ENCODE measurements at places on chromosomes 2 and 18.
A peak's percentile ranks its signal among the peaks of the same experiment; 100 is the strongest.

GRCh38 chr2:100106460-100106859 lies 35.9 kb downstream of the AFF3 start:
- peak; percentile 50 for DNase-seq

DNA sequence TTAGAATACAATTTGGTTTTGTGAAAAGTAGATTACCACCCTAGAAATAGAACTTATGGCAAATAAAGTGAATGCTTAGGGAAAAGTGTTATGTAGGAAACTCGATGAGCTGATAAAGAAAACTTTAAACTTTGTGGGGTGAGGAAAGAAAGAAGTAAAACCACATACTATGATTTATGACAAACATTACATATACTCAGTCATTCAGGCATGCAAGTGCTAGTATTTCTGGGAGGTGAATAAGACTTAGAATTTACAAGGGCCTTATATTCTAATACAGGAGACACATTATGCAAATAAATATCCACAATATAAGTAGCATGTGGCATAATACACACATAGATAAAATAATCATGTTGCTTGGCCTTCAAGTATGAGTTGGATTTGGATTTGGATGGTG lies 618.1 kb downstream of the XIRP2 start:
- no peak for DNase-seq

GRCh38 chr18:12654971-12655370 lies 2.9 kb downstream of the SPIRE1 start:
- DNase-seq = no peak

DNA sequence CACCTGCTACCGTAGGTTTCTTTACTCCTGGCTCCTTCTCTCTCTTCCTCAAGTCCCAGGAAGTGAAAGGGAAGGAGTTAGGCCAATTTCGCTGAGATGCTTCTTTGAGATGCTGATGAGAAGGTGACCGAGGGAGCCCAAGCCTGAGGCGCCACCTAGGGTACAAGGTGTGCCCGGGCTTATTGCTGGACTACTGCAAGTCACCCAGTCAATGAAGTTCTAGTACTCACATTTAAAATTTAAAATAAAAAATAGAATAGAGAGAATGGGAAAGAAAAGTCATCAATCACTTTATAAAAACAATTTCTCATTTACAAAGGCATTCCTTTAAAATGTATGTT lies 45.3 kb downstream of the ACAA2 start:
- DNase-seq = peak; percentile 73

DNA sequence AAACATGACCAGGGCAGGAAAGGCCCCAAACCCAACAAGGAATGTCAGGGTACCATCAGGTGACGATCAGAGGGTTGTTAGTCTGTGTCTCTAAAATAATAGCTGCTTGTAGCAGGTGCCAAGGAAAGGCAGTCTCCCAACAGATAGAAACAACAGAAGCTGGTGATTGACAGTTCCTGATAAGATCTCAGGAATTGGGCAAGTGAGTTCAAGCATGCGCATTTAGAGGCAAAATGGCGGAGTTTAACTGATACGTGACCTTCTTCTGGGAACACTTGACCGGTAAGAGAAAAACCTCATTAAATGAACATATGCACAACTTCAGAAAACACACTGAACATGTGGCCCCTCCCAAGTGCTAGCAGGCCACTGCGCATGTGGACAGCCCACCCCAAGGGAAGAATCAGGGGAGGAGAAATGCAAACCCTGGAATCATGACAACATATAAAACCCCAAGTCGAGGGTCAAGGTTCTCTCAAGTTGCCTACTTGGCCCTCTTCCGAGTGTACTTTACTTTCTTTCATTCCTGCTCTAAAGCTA lies 664.9 kb downstream of the KCNJ3 start:
- DNase-seq = no peak

- DNase-seq = no peak
Measured at GRCh38 chr18:9413576-9413975, 61.7 kb upstream of the RALBP1 start.

- no peak for DNase-seq
Measured at GRCh38 chr2:37780387-37780676, 108.9 kb upstream of the CDC42EP3 start.

DNA sequence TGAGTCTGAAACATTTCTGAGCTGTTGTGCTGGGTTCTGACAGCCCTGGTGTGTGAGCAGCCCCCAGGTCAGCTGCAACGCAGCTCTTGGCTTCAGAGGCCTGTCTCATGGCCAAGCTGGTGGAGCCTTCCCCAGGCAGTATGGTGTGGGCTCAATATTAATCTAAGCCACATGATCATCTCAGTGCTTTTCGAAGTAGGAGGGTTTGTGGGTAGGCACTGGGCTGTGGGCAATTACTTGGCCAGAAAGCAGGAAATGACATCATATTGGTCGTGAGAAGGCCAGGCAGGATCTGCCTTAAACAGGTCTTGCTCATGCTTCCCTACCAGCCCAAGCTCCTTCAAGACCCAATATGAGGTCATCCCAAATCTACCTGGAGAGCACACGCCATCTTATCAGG lies 26.9 kb downstream of the LOXHD1 start:
- DNase-seq = no peak

GRCh38 chr2:159009940-159010339 lies 41.5 kb downstream of the TANC1 start:
- DNase-seq = no peak

- peak; percentile 74 for DNase-seq
Measured at GRCh38 chr18:56083097-56083521, 495.1 kb upstream of the TCF4 start.

DNA sequence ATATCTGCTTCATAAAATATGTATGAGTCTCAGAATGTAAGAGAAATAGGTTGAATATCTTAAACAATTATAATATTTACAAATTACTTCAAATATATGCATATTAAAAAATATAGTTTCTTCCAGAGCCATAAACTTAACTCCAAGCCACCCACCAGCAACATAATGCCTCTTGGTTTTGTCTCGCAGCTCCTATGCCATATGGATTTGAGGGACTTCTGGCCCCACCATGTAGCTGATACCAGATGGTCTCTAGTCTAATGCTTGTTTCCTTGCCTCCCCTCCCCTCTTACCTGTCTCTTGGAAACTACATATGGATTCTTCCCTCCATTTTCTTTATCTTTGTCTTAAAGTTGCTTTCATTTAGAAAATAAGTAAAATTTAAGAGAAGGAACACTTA lies 114.3 kb downstream of the GCA start:
- no peak for DNase-seq

GRCh38 chr2:29962922-29963321 lies 41.5 kb upstream of the ALK start:
- DNase-seq = no peak

GRCh38 chr2:43605079-43605655 lies 9.3 kb upstream of the THADA start:
- DNase-seq = peak; percentile 53

DNA sequence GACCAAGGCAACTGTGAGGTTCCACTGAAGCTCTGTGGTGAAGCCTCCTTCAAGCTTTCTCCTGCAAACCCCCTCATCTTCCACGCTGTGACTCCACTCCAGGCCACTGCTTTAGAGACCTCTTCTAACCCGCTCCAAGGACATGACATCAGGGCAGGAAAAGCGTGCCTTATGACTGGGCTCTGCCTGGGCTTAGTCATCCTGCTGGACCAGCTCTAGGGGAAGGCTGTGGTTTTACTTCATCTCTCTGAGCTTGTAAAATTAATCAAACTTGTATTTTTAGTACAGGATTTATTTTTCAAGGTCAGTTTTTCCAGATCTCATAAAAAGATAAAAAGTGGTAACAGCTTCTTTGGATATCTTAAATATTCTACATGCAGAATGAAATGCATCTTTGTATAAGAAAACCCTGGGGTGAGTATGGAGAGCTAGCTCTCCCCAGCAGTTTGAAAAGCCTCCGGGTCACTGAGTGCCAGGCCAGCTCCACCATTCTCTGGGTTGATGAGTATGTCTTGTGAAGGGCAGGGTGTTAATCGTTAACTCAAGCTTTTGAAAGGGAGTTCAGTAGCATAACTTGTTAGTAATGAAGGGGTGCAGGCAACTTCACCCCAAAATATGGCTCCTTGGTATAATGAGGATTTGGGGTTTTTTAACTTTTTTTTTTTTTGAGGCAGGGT lies 33.1 kb upstream of the YPEL5 start:
- no peak for DNase-seq

GRCh38 chr18:3104190-3105054 lies 91.5 kb upstream of the LPIN2 start:
- peak; percentile 20 for DNase-seq

DNA sequence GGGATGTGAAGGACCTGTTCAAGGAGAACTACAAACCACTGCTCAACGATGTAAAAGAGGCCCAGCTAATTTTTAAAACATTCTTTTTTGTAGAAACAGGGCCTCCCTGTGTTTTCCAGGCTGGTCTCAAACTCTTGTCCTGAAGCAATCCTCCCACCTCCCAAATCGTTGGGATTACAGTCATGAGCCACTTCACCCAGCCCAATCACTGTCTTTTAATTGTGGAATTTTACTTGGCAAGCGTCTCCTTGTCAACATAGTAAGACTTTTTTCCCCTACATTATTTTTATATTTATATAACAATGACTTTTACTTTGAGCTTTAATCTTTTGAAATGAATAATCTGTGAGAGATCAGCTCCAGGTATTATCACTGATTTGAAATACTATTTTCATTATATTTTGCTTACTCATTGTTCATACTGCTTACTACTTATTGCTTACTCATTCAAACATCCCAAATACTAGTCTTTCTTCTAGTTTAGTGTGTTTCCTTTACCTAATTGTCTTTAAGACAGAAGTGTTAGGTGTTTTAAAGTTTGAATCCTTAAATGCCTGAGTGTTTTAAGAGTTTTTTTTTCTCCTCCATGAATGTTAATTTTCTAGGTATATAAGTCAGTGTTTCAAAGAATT lies 48.9 kb downstream of the PTPN4 start:
- no peak for DNase-seq

- no peak for DNase-seq
Measured at GRCh38 chr2:189363559-189363958, 77.7 kb upstream of the WDR75 start.

DNA sequence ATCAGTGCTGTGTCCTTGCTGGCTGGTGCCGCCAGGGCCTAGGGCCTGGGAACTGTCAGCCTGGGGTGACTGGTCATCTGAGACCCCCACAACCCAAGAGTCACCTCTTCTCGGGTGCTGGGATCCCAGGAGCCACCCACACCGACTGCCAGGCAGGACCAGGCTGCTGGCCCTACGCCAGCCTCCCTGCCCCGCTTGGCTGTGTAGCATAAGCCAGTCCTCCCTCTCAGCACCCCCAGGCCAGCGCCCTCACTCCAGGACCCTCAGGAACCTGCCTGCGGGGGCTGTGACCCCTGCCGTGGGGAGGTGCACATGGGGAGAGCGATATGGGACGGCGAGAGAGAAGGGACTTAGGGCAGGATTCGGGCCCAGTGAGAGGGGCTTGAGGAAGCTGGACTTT lies 9.5 kb downstream of the ARHGEF4 start:
- DNase-seq = no peak
